Activated CD8-positive, alpha-beta T cell treated with anti-CD3 and anti-CD28 coated beads, Interleukin-2, amount 10 ng/mL, durations not matched to agents 7 days and 5 days (primary cell): ENCODE measurements at places on chromosomes 7 and 10.
A peak's percentile ranks its signal among the peaks of the same experiment; 100 is the strongest.

GRCh38 chr10:116665541-116666125 is 44.9 kb downstream of the PNLIPRP2 start:
- H3K27me3 ChIP-seq = peaks cover 3% of the 10 kb centered on the region
- H3K36me3 ChIP-seq = no peaks in the 10 kb centered on the region
- no peak for DNase-seq
- H3K4me1 ChIP-seq = no peaks in the 10 kb centered on the region
- H3K27ac ChIP-seq = no peak overlapping the region

GRCh38 chr10:131656009-131656408 is 244.8 kb upstream of the PPP2R2D start:
- peaks cover 9% of the 10 kb centered on the region for H3K27me3 ChIP-seq
- DNase-seq = no peak
- no peak overlapping the region for H3K4me3 ChIP-seq
- no peak overlapping the region for H3K27ac ChIP-seq
- H3K4me1 ChIP-seq = no peaks in the 10 kb centered on the region

- H3K4me3 ChIP-seq = no peak overlapping the region
- H3K27me3 ChIP-seq = no peaks in the 10 kb centered on the region
- no peak for DNase-seq
- H3K4me1 ChIP-seq = no peaks in the 10 kb centered on the region
- H3K27ac ChIP-seq = no peak overlapping the region
Measured at GRCh38 chr10:64760371-64760770, 1239.2 kb downstream of the REEP3 start.

DNA sequence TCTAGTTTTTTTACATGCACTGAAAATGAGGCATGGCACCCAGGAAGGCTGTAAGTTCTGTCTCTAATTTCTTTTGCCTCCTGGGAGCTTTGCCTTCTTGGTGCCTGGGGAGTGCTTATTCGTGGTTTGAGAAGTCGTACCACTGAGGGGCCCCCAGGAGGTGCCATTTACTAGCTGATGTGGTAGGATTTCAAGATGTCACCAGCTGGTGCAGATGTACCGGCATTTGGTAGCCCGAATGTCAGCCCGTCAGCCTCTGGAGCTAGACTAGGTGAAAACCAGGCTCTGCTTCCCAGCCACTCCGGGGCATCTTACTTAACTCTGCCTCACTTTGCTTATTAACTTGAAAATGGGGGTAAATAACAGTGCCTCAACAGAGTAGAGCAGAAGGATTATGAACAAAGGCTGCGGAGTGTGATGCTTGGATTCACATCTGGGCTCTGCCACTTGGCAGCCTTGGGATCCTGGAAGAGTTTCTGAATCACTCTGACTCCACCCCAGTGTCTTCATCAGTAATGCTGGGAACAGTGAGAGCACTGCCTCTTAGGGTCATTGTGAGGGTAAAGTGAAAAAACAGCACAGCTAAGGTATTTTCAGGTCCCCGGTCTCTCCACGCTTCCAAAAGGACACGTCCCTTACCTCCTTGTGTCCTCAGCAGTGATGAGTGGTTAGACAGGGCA is 31.4 kb upstream of the BTBD16 start:
- no peak for DNase-seq
- H3K27me3 ChIP-seq = no peaks in the 10 kb centered on the region
- no peaks in the 10 kb centered on the region for H3K36me3 ChIP-seq
- no peak overlapping the region for H3K27ac ChIP-seq
- no peak overlapping the region for H3K4me3 ChIP-seq

DNA sequence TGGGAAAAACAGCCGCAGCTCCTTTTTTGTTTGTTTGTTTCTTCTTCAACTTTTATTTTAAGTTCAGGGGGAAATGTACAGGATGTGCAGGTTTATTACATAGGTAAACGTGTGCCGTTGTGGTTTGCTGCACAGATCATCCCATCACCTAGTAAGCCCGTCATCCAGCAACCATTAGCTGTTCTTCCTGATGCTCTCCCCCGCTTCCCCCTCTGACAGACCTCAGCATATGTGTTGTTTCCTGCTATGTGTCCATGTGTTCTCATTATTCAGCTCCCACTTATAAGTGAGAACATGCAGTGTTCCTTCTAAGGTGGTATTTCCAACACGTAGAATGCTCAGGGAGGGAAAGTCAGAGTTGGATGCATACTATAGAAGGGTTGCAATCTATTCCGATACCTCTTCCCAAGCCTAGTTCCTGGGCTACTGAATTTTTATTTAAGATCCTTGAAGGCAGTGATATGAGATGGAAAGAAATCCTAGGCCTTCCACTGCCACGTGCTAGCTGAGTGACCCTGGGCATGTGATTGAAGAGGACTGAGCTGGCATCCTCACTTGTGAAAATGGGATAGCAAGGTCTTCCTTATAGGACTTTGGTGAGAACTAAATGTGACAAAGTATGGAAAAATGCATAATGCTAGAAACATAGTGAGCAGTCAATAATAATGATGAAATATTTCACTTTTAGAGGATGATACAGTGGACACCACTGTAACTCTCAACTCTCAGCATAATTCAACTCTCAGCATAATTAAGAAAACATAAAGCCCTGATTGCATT is 278.5 kb downstream of the REEP3 start:
- DNase-seq = no peak
- H3K27ac ChIP-seq = no peak overlapping the region
- no peaks in the 10 kb centered on the region for H3K27me3 ChIP-seq
- peaks cover 10% of the 10 kb centered on the region for H3K4me1 ChIP-seq

GRCh38 chr10:7563368-7563767 is 103.4 kb downstream of the ITIH5 start:
- H3K27ac ChIP-seq = no peak overlapping the region
- H3K4me1 ChIP-seq = peaks cover 4% of the 10 kb centered on the region
- no peak for DNase-seq
- H3K4me3 ChIP-seq = no peak overlapping the region

GRCh38 chr7:127417346-127417745 is 24.8 kb upstream of the ZNF800 start:
- peak overlapping the region; percentile 79 for H3K27ac ChIP-seq
- peaks cover 54% of the 10 kb centered on the region for H3K4me1 ChIP-seq
- DNase-seq = no peak
- H3K36me3 ChIP-seq = peaks cover 8% of the 10 kb centered on the region
- H3K4me3 ChIP-seq = peak overlapping the region; percentile 23

DNA sequence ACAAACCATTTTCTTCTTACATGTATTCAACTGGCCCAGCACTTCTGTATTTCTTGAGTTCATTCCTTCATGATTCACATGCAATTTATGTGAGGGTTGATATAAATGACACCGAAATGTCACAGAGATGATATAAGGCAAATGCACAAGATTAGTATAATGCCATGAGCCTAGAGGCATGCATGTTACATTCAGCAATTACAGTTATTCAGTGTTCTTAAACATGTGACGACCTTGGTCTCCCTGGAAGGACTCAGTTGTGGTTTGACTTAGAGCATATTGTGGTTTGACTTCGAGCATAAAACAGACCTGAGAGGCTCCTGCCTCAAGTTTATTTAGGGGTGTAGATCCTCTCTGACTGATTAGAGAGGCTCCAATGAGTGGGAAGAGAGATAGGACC is 752.1 kb upstream of the POM121L12 start:
- no peak overlapping the region for H3K27ac ChIP-seq
- H3K4me3 ChIP-seq = no peak overlapping the region
- H3K27me3 ChIP-seq = no peaks in the 10 kb centered on the region
- no peak for DNase-seq
- no peaks in the 10 kb centered on the region for H3K4me1 ChIP-seq
- no peaks in the 10 kb centered on the region for H3K36me3 ChIP-seq

GRCh38 chr7:147885869-147886268 is 704.7 kb upstream of the C7orf33 start:
- no peaks in the 10 kb centered on the region for H3K4me1 ChIP-seq
- no peaks in the 10 kb centered on the region for H3K36me3 ChIP-seq
- H3K27me3 ChIP-seq = no peaks in the 10 kb centered on the region
- no peak overlapping the region for H3K27ac ChIP-seq

GRCh38 chr10:69086001-69086509 is 1.8 kb upstream of the SRGN start:
- peak overlapping the region; percentile 20 for H3K4me3 ChIP-seq
- H3K27ac ChIP-seq = peak overlapping the region; percentile 71
- no peak for DNase-seq
- no peaks in the 10 kb centered on the region for H3K27me3 ChIP-seq

- H3K4me3 ChIP-seq = no peak overlapping the region
- peaks cover 22% of the 10 kb centered on the region for H3K36me3 ChIP-seq
- no peaks in the 10 kb centered on the region for H3K4me1 ChIP-seq
- no peaks in the 10 kb centered on the region for H3K27me3 ChIP-seq
- no peak overlapping the region for H3K27ac ChIP-seq
Measured at GRCh38 chr7:96188174-96188581, 133.7 kb downstream of the SLC25A13 start.

GRCh38 chr7:149245244-149245643 is 5.8 kb downstream of the ZNF212 start:
- H3K36me3 ChIP-seq = peaks cover 22% of the 10 kb centered on the region
- H3K4me1 ChIP-seq = peaks cover 47% of the 10 kb centered on the region
- H3K4me3 ChIP-seq = no peak overlapping the region
- H3K27me3 ChIP-seq = no peaks in the 10 kb centered on the region

DNA sequence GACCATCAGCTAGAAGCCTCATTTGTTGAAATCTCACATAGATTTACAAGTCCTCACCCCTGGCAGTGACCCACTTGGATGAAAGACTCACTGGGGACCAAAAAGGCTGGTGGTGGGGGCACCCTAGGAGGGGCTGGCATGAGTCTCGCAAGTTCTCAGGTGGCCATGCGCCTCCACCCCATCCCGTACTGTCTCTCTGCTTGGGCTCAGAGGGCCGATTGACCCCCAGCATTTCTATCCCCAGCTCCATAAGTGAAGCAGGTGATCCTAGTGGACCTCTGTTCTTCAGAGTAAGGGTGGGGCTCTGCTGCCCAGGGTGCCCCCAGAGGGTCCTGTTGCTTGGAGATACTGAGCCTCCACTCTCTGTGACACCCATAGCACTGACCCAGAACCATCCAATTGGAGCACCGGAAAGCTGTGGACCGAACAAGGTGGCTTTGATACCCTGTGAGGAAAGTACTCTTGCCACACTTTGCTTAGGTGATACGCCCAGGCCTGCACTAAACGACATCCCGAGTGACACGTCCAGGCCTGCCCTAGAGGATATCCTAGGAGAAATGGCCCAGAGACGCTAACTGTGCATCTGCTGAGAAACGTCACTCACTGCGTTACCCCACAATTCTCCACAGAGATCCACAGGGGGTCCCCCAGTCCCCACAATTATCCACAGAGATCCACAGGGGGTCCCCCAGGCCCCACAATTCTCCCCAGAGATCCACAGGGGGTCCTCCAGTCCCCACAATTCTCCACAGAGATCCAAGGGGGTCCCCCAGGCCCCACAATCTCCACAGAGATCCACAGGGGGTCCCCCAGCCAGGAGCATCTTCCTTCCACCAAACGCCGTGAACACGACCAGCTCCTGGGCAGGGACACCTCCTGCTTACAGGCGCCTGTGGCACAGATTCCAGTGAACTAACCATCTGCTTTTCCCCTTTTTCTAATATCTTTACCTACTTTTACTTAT is 262.9 kb downstream of the PTPRN2 start:
- H3K27me3 ChIP-seq = no peaks in the 10 kb centered on the region
- no peak overlapping the region for H3K4me3 ChIP-seq
- H3K27ac ChIP-seq = no peak overlapping the region

DNA sequence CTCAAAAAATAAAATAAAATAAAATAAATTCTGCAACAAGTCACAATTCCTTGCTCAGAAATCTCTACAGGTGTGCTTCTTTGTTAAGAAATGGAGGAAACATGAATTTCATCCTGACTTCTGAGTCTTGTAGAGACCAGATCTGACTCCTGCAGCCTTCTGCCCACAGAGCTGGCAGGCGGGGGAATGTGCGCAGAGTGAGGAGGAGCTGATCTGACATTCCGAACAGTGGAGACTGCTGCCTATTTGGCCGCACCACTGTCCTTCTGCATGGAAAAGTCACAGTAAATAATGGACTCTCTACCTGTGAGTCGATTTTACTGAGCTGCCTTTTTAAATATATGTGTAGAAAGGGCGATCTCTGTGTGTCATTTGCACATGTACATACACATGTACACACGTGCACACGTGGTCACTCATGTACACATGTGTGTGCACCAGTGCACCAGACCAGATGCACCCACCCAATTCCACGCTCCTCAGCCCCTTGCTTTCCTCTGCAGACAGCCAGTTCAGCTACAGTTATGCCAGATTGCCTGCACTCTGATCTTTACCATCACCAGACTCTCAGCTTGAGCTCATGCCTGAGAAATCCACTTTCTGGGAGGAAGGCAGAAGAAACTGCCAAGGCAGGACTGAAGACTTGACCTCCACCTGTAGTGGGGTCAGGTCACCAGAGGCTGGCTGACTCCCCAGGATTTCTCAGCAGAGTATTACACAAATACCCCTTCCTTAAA is 54.9 kb downstream of the IKZF1 start:
- H3K4me3 ChIP-seq = peak overlapping the region; percentile 68
- H3K27ac ChIP-seq = peak overlapping the region; percentile 96
- peaks cover 94% of the 10 kb centered on the region for H3K36me3 ChIP-seq
- peaks cover 96% of the 10 kb centered on the region for H3K4me1 ChIP-seq
- DNase-seq = no peak
- H3K27me3 ChIP-seq = no peaks in the 10 kb centered on the region

DNA sequence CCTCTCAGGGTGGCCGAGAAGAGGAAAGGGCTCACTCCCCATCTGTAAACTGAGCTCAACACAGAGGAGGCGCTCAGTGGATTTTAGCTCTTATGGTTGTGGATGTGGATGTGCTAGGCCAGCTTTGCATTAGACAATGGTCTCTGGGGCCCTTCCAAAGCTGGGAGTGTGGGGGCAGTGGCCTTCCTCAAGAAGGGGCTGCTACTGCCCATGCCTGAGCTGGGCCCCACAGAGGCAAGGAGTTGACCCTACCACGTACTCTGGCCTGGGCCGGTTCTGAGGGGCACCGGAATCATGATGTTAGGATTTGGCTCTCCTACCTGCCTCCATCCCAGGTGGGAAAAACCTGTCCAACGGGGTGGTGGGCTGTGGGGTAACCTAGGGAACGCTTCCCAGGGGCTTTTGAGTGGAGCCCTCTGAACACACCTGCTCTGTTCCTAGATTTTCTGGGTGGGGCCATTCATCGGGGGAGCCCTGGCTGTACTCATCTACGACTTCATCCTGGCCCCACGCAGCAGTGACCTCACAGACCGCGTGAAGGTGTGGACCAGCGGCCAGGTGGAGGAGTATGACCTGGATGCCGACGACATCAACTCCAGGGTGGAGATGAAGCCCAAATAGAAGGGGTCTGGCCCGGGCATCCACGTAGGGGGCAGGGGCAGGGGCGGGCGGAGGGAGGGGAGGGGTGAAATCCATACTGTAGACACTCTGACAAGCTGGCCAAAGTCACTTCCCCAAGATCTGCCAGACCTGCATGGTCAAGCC is 11.5 kb downstream of the AQP1 start:
- H3K4me1 ChIP-seq = no peaks in the 10 kb centered on the region
- no peaks in the 10 kb centered on the region for H3K27me3 ChIP-seq
- H3K4me3 ChIP-seq = no peak overlapping the region
- no peak overlapping the region for H3K27ac ChIP-seq

DNA sequence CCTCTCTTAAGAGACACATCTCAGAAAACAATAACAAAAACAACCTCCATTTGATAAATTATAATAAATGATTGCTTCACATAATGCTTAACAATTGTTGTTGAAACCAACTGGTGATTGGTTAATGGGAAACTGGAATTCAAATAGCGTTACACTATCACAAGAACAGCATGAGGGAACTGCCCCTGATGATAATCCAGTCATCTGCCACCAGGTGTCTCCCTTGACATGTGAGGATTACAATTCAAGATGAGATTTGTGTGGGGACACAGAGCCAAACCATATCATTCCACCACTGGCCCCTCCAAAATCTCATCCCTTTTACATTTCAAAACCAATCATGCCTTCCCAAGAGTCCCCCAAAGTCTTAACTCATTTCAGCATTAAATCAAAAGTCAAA is 375.9 kb downstream of the BMPER start:
- peaks cover 9% of the 10 kb centered on the region for H3K4me1 ChIP-seq
- H3K27me3 ChIP-seq = no peaks in the 10 kb centered on the region
- DNase-seq = no peak
- H3K36me3 ChIP-seq = no peaks in the 10 kb centered on the region
- no peak overlapping the region for H3K27ac ChIP-seq
